NCI-H69 (cell line): ENCODE measurements at places on chromosomes 1 and 21.

DNA sequence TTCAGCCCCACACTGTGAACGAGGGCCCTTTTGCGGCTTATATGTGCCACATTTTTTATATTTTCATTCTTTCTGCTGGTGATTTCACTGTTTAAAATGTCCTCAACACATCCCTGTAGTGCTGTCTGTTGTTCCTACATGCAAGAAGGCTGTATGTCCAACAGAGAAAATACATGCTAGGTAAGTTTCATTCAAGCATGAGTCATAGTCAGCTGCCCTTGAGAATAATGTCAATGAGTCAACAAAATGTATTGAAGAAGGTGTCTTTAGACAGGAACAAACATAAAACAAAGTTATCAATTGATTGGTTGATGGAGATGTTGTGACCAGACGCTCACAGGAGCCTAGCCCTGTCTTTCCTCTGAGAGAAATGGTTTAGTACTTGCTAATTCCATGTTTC, 553.4 kb downstream of the PLPP3 start:
- no peak for DNase-seq

DNA sequence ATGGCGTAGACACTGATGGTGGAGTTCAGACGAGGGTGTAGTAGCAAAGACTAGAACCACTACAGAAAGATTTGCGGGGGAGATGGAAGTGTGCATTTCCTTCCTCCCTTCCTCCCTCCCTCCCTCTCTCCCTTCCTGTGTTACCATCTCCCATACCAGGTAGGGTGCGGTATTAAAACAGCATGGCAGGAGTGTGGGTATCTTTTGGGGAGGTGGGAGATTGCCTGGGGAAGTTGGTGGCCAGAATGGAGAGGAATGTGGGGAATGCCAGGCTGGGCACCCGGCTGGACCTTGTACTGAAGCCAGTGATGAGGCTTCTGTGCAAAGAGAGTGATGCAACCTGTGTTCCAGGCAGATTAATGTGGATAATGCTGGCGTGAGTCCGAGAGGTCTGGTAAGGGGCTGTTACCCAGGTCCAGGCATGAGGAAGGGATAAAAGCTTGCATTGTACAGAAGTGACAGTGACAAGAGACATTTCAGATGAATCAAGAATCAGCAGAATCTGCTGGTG, 30.3 kb upstream of the PPP2R5A start:
- DNase-seq, result no peak

DNA sequence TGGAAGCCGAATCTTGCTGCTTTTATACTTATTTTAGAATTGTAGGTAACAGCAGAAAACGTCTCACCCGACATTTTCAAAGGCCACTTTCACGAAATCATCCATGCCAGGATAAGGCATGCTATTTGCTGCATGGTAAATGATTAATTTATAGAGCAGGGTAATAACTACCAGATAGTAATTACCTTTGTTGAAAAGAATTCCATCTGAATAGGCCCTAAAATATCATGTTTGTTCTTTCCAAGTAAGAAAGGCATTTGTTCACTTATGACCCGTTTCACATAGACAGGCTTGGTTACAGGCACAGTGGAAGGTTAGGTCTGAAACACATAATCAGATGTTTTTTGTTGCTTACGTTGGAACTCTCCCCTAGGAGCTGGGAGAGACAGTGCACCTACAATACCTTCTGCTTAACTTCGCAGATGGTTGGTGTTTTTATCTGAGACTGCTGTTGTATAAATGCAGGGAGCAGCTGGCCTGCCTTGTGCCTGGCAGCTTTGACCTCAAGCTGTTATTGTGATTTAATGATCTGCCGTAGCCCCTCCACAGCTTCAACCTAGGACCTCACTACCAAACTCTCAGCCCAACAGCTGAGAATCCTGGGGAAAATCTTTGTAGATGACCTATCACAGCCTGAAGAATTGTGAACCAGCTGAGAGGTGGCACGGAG, 1.6 kb downstream of the SLC44A3 start:
- DNase-seq, result peak; percentile 84

DNA sequence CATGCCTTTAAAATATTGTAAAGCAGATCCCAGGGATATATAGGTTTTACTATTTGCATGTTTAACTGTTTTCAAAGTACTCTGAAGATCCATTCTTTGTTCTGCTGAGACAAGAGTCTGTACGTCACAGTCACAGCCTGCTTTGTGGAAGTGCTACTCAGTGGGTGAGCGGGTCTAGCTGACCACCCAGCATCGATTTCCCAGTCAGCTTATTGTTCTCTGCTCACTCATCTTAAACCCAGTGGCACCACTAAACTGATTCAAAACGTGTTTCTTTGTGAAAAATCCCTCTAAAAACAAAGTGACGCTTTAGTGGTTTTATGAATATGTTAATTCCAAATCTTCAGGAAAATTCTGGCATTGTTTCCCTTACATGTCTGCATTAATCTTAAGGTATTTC, 12.4 kb downstream of the PLPP3 start:
- DNase-seq, result no peak

GRCh38 chr1:77594366-77595112, 87.9 kb downstream of the ZZZ3 start:
- no peak for DNase-seq

- peak; percentile 17 for DNase-seq
Observed at GRCh38 chr1:223393275-223394214, at the start of gene CCDC185. Gene CCDC185, plus strand, starts transcription at chr1:223393415. Its CDS starts 61 bp downstream, at chr1:223393476.

GRCh38 chr1:46675549-46676314, 4.1 kb downstream of the TEX38 start:
- no peak for DNase-seq

DNA sequence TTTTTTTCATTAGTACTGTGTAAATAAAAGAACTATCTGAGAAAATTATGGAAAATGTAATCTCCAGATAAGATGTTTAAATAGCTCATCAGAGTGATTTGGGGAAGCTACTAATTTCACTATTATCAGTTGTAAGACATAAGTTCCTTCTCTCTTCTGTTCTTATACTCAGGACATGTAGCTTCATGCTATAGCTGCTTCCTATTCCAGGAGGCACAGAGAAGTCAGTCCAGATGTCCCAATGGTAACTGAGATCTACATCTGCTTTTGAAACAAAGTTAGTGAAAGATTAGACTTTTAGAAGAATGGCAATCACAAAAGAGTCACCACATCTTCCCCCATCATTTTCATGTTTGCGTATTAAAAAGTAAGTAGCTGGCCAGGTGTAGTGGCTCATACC, 5.6 kb downstream of the MAP3K21 start:
- DNase-seq, result no peak

DNA sequence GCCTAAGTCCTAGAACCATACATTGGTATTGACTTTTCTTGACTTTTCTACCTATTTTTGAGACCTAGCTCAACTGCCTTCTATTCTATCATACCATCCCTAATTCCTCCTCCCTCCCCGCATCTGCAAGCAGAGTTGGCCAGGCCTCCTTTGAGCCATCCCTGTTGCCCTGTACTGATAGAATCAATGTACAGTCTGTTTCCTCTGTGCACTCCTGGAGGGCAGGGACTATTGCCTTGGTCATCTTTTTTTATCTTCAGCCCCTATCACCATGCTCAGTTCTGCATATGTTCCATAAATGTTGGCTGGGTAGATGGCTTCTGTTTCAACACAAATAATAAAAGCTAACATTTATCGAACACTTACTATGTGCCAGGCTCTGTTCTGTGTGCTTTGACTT, 4.0 kb upstream of the RGS16 start:
- DNase-seq, result no peak

DNA sequence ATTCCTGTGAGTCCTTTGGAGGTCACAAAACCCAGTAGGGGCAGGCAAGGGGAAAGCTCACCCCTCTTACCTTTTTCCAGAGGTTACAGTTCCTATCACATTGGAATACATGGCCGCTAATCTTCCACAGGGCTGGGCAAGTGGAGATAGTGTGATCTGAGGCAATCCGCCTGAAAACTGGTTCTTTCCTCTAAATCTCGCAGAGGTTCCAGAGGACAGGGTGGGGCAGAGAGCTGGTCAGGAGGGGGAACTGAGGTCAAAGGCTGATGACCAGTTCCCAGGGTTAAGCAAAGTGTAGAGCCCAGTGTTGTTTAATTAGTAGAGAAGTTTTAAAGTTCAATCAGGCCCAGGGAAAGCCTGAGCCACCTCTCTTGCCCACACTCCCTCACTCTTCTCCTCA, at the start of gene SERPINC1:
TSS of gene SERPINC1 (minus strand) at position 179 of the 400 bp plus-strand sequence. CDS start at position 111, 68 bp downstream.
- DNase-seq, result no peak

DNA sequence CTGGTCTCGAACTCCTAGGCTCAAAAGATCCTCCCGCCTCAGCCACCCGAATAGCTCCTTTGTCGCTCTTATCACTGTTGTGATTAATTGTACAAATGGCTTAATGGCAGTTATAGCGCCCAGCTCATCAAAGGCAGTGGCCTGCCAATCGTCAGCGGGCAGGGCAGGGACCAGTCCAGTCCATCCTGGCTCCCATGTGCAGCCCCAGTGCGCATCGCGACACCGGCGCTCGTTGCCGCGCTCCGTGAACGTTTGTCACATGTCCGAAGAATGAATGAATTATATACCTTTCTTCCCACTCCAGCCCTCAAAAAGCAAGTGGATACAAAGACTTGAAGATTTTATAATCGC, 18.4 kb downstream of the MTX1 start:
- DNase-seq, result peak; percentile 83

DNA sequence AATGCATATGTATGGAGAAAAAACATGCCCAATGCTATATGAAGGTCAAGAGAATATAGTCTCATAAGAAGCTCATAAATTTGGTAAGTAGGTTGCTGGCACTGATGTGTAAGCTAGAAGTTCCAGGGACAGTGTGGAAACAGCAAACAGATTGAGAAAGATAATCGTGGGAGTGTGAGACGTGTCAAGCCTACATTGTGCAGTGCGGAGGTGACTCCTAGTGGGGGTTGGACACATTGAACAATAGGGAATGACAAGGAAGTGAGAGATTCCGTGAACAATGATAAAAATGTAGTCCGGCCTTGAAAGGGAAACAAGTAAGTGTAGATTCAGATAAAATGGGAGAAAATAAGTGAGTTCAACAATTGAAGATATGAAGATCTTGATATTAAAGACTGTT, 788.4 kb upstream of the PRMT6 start:
- DNase-seq, result peak; percentile 46

DNA sequence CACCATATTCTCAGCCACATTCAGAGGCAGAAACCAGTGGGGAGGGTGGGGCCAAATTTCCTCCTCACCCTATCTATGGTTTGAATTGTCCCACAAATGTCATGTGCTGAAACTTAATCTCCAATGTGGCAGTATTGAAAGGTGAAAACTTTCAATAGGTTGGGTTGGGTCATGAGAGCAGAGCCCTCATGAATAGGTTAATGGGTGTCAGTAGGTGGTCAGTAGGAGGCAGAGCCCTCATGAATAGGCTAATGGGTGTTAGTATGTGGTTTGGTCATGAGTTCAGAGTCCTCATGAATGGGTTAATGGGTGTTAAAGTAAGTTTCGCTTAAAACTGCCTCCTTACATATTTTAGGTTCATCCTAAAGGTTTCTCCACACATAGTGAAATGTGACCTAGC, 170.0 kb downstream of the FCRL5 start:
- DNase-seq, result no peak

DNA sequence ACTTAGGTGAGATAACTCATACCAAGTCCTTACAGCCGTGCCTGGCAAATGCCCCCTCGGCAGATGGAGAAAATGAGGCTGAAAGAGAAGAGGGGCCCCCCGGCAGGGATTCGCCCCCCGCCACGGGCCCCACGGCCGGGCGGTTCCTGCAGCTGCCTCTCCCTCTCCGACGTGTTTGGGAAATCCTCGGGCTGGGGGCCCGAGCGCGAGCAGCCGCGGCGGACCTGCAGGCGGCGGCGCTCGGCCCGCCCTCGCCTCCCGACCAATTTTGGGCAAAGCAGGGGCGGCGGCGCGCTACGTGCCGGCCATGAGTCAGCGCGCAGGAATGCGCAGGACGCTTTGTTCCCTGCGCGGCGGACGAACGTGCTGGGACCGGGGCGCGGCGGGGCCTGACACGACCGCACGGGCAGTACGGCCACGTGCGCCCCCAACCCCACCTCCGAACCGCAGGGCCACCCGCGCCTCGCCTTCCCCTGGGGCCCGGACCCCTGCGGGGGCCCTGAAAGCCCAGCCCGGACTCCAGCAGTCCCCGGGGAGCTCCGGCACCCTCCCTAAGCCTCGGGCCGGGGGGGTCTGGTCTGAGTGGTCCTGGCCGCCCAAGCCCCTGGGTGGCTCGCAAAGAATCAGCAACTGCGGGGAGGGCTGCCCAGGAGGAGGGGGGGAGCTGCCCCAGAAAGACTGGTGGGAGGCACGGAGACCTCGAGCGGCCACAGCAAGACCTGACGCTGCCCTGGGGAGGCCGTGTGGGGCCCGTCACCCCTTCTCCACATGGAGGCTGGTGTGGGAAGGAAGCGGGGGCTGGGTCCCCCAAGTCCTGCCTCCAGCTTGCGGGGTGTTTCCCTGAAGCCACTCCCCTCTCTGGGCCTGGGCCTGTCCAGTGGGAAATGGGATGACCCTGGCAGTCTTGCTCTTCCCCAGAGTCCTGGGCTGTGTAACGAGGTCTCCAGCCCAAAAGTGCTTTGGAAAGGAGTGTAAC, 11.9 kb upstream of the EDN2 start:
- peak; percentile 73 for DNase-seq
